ENCODE measurements at places on chromosomes 6 and 20.

DNA sequence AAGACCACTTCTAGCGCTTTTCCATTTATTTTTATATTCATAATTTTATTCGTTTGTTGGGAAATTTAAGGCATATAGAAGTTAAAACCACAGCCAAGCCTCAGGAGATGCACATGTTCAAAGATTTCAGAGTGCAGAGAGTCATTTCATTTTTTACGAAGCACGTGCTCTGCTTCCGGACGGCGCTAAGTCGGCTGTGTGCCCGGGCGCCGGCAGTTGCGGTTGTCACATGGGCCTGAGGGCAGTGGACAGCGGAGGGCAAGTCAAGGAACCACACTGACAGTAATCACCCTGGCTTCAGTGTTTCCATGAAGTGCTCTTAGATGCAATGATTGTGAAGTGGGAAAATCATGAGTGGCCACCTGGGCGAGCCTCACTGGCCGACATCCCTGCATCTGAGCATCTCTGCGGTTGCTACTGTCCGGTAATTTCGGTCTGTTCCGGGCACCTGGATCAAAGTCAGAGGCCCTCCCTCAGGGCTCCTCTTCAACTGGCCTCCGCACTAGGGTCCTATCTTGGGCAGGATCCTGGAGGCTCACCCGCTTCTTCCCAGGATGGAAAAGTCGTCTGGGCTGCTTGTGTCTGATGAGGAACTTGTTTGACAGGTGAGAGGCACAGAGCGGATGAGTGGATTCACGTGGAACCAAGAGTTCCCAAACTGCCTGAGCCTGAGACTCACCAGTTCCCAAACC, 90.8 kb downstream of the DACT2 start:
- no peak for DNase-seq

DNA sequence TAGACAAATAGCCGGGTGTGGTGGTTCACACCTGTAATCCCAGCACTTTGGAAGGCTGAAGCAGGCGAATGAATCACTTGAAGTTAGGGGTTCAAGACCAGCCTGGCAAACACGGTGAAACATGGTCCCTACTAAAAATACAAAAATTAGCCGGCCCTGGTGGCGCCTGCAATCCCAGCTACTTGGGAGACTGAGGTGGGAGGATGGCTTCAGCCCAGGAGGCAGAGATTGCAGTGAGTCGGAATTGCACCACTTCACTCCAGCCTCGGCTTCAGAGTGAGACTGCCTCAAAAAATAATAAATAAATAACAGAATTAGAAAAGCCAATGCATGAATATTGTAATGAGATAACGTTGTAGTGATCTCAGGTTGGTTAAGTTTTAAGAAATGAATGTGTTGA, 61.3 kb downstream of the RFX6 start:
- no peak for DNase-seq

GRCh38 chr20:36272547-36273220, 33.5 kb upstream of the DLGAP4 start:
- DNase-seq = no peak

- no peak for DNase-seq
Measured at GRCh38 chr20:40683894-40684268, 5.2 kb downstream of the MAFB start.

GRCh38 chr6:100353276-100354015, 111.3 kb downstream of the SIM1 start:
- DNase-seq = peak; percentile 79

- DNase-seq = no peak
Measured at GRCh38 chr20:49267327-49267726, 10.5 kb downstream of the ZNFX1 start.

GRCh38 chr20:43736588-43737158, 9.9 kb upstream of the GTSF1L start:
- DNase-seq = peak; percentile 33

- DNase-seq = peak; percentile 16
Measured at GRCh38 chr6:159360306-159360705, 191.1 kb downstream of the FNDC1 start.

DNA sequence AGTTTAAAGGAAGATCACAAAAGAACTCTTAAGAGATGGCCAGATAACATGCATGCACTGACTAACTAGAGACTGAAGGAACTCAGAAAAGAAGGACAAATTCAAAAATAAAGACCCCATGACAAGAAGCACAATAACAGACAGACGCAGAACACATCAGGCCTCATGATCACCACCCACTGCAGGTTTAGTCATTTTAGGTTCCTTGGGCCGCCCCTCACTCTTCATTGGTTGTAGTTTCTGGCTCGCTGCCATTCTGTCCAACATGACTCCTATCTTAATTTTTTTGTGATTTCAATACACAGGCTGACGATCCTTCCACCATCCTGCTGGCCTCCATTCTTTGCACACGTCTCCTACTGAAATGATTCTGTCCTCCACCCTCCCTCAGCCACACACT, 21.6 kb downstream of the STX7 start:
- peak; percentile 58 for DNase-seq

DNA sequence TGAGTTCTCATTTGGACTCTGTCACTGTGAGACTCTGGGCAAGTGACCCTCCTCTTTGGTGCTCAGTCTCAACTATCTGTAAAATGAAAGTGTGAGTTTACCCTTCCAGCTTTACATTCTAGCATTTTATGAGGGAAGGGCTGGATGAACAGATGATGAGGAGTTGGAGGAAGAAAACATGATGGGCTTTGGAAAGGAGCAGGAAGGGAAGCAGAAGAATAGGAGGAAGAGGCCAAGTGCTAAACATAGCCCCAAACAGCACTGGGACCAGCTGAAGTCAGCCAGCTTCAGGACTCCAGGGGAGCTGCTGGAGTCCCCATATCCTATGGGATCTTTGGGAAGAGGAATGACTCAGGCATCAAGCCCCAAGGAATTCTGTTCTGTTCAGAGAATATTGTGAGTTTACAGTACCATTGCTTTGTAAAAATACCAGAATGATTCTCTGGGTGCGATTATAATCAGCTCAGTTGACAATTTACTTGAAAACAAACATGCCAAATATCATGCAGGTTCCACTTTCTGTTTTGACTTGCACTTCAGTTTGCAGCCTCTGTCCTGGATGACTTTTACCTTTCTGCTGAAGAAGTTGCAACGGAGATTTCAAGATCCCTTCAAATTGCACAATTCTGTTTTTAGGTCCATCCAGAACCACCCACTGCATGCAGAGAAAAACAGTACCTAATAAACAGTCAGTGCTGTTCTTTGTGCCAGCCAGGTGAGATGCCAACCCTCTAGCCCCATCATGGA, 3.2 kb downstream of the CD40 start:
- no peak for DNase-seq

GRCh38 chr6:1222728-1223595, 88.9 kb upstream of the FOXQ1 start:
- DNase-seq = no peak

GRCh38 chr6:129701721-129702455, 8.1 kb downstream of the ARHGAP18 start:
- peak; percentile 83 for DNase-seq

DNA sequence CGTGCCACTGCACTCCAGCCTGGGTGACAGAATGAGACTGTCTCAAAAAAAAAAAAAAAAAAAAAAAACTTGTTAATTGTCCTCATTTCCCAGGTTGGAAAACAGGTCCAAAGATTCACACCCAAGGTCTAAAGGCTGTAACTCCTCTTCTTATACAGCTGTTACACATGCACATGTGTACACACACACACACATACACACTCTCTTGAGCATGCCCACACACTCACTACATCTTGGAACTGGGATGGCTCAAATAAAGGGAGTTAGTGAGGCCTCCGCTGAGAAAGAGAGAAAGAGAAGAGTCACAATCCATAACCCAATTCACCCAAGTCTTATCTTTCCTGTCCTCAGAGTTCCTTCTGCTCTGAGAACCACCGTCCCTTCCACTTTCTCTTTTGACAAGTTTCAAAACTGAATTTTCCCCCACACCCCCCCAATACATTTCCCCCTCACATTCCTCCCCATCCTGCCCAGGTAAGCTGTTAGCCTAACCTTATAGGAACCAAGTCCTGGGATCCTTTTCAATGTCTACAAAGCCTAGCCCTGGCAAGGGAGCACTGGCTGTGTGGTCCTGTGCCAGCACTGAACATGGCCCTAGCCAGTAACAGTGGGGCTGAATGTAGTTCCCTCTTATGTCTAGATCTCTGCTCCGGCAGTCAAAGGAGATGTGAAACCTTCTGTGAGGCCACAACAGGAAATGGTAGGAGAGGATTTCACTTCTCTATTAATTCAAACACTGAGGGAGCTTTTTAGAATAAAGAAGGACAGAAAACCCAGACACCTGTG, 3.2 kb upstream of the HLA-DMB start:
- DNase-seq = no peak

DNA sequence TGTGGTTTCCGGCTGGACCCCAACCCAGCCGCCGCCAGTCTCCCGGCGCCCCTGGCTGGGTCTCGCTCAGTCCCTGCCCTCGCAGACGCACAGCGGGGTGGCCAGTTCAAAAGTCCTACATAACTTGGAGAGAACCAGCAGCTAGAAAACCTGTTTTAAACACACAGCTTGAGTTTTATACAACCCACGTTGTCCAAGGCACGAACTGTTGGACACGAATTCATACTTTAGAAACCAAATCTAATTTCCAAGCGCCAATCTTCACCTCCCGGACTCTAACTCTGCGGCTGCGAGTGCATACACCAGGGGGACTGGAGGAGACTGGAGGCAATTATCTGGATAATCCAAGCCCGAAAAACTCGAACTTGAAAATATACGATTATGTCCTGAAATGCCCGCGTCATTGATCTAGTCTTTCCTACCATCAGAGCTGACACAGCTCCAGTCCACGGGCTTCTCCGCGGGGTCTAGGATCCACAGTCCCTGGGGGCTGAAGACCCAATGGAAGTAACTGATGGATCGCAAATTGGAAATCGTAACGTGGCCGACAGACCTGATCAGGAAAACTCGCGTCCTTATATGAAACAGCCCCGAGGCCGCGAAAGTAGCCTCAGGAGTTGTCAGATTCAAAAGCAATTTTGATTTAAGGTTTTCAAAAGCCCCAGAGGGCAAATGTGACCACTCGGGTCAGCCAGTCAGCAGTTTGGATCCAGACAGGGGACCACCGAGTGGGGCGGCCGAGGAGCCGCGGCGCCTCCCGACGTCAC, 843 bp upstream of the HEY2 start:
- DNase-seq = peak; percentile 35

DNA sequence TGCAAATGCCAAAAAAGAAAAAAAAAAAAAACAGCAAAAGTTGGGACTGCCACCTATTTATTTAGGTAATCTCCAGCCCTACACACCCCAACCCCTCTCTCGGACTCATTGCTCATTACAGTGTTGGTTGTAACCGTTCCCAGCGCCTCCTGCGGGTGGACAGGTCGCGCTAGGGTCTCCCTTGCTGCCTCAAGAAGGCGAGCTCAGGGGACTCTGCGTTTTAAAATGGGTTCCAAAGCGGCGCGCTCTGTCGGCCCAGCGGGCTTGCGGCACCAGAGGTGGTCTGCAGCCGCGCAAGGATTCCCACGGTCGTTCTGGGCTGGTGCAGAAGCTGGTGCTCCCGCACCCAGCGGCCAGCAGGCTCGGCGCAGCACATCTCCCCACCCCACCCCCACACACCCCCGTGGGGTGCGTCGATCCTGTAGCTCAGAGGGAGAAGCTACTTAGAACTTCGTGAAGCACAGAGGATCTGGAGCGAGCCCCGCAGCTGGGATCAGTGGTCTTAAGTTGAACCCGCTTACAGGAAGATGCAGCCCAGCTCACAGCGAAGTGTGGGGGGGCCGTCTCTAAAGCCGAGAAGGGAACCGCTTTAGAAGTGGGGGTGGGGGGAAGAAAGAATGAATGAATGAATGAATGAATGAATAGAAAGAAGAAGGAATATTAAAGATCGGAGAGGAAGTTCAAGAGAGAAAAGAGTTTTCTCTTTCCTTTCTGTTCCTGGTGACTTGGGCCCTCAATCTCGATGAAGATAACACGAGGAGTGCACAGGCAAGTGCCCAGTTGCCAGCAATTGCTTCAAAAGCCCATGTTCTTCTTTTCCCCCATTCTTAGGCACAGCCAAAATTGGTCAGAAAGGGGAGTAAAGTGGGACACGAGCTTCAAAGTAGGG, 780 bp downstream of the TFAP2A start:
- peak; percentile 28 for DNase-seq

- DNase-seq = no peak
Measured at GRCh38 chr20:61737346-61737745, 328.3 kb downstream of the TAF4 start.

DNA sequence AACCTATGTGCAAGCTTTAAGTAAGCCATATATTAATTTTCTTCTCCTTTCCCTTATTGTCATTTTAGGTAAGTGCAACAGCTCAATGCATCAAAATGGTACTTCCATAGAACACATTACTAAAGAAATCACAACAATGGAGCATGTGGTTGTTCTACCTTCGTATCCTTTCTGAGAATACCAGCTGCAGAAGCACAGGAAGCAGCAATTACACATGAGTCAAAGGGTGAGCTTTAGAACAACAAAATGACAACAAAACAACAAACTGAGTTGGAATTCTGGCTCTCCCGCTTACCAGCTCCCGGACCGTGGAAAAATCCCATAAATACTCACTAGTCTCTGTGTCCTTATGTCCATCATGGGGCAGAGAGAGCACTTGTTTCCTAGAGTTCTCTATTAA, 108.9 kb downstream of the BCAS1 start:
- peak; percentile 43 for DNase-seq

DNA sequence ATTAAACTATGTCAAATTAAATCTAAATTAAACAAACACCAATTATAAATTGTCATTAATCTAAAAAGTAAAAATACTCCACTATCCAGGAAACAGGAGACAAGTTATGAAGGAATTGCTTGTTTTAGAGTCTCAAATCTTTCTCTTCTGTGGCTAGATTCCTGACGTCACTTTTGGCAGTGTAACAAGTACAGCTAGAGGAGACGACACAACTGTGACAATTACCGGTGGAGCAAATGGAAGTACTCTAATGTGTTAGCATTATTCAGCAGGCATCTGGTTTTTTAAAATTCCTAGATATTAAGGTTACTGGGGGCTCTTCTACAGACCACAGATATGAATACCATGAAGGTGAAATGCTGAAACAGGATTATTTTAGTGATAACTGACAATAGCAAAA, 1042.7 kb downstream of the EPHA7 start:
- no peak for DNase-seq

- DNase-seq = no peak
Measured at GRCh38 chr6:19599796-19600464, 237.2 kb upstream of the ID4 start.

DNA sequence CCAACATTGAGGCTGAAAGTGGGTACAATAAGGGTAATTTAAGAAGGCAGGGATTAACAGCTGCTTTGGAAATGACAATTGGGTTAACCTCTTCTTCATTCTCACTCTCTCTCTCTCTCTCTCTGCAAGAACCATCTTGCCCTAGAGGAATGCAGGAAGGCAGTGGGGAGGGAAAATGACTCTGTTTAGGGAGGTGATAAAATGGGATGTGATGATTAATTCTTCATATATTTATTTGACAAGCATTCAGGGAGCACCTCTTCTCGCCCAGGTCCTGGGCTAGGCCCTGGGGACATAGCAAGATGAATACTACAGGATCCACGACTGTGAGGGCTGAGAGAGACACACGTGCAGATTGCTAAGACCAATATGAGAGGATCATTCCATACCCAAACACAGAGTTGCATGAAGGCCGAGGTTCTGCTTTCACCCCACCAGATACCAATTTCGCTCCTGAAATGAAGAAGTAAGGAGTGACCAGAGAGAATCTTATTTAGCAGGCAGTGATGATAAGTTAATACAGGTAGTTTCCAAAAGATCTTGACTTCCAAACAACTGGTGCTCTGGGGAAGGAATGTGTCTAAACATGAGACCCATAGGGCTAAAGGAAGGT, 13.3 kb upstream of the PTPN1 start:
- DNase-seq = no peak

- DNase-seq = no peak
Measured at GRCh38 chr20:33092361-33092760, 12.9 kb downstream of the BPIFB4 start.

- DNase-seq = peak; percentile 85
Measured at GRCh38 chr6:12296255-12296573, 6.1 kb downstream of the EDN1 start.

All from cardiac fibroblast (primary cell).